ENCODE measurements at places on chromosomes 7 and 10.
A peak's percentile ranks its signal among the peaks of the same experiment; 100 is the strongest.

DNA sequence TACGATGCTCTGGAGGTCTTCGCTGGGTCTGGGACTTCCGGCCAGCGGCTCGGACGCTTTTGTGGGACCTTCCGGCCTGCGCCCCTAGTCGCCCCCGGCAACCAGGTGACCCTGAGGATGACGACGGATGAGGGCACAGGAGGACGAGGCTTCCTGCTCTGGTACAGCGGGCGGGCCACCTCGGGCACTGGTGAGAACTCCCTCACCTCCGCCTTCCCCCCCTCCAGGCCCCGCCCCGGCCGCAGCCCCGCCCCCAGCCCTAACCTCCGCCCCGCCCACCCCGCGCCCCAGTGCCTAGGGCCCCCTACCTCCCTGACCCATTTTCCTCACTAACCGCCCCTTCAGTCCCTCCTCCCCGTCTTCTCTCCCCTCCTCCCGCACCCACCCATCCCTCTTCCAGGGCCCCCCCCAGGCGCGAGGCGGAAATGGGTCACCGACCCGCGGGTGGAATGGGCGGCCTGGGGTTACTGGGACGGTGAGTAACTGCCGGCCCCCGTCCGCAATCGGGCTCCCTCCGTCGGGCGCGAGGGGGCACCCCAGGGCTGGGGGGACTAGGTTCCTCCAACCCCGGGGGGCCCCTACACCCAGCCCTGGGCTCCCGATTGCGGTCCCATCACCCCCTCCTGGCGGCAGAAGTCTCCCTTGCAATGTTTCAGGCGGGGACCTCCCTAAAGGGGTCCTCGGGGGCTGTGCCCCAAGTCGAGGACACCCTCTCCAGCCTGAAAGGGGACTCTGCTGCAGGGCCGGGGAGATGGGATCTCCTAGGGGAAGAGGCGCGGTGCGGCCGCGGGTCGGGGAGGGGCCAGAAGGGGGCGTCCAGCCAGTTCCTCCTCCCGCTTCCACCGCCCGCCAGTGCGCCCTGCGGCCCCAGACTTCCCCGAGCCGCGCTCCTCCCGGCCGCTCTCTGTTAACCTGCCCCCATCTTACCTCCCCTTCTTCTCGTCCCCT, 2.1 kb downstream of the PCOLCE start:
- DNase-seq, result peak; percentile 55

GRCh38 chr7:100452513-100452912, 11.5 kb downstream of the SPACDR start:
- no peak for DNase-seq

DNA sequence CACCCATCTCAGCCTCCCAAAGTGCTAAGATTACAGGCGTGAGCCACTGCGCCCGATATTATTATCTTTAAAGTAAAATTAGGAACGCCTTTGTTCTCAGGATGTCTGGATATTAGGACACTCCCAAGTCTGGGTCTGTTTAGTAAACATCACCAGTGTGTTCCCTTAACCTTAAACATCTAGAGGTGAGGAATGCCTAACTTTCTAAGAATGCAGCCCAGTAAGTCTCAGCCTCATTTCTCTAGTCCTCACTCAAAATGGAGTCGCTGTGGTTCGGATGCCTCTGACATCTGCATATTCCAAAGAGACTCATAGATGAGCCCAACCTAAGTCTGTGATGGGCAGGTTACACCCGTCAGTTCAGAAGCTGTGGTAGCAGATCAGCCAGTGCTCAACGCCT, 4.3 kb upstream of the INSYN2A start:
- DNase-seq, result no peak

DNA sequence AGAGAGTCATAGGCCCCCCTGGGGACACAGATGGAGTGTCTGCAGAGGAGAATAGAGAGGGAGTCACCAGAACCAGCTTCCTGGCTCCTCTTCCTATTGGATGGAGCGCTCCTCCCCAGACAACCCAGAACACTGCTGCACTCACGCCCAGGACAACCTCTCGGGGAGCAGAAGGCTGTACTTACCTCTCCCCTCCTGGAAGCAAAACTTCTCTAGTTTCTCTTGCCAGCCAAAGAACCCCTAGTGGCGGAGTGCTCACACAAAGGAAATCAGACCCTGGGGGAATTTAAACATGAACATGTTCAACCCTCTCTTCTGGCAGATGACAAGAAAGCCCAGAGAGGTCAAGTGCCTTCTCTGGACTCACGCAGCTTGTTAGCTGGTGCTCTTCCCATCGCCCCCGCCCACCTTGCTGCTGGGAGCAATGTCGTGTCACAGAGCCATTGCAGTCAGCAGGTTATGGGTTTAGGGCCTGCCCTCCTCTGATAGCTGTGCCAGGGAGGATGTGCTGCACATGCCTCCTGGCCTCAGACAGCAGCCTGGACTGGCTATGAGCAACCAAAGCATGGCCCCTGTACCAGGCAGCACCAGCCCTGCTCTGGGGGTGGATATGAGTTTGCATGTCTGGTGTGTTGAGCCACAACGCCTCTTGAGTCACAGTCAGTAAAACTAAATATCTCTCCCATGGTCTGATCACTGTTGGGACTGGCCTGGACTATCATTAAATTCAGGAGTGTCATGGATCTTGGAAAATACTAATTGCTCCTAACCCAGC, 84.4 kb downstream of the SLIT1 start:
- DNase-seq, result no peak

GRCh38 chr7:131808736-131809135, 252.3 kb upstream of the PODXL start:
- DNase-seq, result no peak

- no peak for DNase-seq
Measured at GRCh38 chr7:106080300-106080987, 31.7 kb downstream of the SYPL1 start.

DNA sequence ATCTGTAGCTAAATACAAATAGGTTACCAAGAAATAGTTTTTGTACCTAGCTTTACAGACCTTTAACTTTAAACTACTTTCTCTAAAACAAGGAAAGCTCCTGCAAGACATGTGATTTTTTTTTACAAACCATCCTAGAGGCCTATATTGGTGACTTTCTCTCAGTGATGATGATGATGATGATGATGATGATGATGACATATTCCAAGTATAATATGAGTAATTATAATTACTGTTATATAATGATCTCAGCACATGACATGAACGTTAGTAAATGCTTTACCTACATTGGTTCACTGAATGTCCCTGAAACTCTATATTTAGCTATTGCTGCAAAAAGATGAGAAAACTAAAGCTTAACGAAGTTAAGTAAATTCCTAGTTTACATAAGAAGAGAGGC, 107.9 kb upstream of the LRGUK start:
- no peak for DNase-seq

GRCh38 chr7:94940241-94940640, 32.8 kb downstream of the PPP1R9A start:
- DNase-seq, result no peak

DNA sequence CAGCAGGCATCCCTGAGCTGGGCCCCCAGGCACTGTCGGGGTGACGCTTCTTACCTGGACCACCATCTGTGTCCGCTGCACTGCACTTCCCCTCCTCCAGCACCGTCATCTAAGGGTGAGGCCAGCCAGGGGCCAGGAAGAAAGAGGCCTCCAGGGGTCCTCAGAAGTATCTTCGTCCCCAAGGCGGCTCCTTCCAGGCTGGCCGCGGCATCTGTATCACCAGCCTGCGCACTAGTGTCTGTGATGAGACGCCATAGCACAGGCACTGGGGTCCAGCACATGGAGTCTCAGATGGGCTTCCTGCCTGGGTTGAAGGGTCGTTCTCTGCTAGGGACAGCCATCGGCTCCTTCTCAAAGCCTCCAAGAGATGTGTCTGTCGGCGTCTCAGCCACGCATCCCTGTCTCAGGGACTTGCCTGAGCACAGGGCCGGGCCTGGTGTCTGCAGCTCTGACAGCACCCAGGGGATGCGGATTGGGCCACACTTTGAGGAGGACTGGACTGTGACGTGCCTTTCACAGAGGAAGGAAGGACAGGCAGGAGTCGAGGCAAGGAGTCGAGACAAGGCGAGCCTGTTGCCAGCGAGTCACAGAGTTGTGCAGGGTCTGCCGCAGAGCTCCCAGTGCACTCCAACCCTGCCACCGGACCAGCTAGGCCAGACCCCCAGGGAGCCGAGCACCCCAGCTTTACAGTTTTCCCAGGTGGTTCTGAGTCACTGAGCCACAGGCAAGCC, 101.5 kb upstream of the DIP2C start:
- no peak for DNase-seq

DNA sequence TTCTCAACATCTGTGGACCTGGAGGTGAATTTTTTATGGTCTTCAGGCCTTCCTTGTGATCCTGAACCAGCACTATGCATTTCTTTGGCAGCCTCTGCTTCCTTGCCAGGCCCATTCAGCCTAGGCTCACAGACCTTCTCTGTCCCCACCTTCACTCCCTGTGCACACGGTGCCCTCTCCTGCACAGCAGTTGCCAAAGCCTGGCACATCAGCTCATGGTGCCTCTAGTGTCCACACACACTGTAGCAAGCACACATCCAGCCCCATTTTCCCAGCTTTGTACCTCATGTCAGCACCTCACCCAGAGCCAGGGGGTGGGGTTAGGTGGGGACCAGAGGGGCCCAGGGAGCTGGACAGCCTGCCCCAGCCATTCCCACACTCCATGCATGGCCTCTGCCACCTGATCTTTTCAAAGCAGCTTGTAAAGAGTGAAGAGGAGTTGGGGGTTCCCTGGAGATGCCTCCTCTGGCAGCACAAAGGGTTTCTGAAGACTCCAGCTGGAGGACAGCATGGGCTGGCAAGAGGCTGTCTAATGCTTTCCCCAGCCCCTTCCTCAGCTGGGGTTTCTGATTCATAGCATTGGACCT, 57.9 kb upstream of the TMEM72 start:
- no peak for DNase-seq

GRCh38 chr7:65387891-65388290, 14.2 kb downstream of the ZNF92 start:
- DNase-seq, result no peak

GRCh38 chr10:127374901-127375300, 174.2 kb upstream of the NPS start:
- DNase-seq, result no peak

DNA sequence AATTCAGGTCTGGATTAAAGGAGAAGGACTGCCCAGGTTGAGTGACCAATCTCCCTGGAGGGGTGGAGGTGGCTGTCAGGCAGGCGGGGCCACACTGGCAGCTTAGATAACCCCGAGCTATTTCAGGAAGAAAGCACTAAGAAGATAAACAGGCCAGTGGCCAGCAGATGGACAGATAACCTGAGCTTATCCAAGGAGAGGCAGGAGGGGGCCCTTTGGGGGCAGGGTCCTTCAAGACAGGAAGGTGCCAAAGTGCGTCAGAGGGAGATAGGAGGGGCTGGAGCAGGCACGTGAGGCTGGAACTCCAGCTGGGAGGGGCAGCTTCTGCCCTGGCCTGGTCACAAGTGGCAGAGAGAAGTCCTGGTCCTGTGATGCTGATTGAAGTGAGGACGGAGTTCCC, 29.8 kb upstream of the PODXL start:
- DNase-seq, result no peak

DNA sequence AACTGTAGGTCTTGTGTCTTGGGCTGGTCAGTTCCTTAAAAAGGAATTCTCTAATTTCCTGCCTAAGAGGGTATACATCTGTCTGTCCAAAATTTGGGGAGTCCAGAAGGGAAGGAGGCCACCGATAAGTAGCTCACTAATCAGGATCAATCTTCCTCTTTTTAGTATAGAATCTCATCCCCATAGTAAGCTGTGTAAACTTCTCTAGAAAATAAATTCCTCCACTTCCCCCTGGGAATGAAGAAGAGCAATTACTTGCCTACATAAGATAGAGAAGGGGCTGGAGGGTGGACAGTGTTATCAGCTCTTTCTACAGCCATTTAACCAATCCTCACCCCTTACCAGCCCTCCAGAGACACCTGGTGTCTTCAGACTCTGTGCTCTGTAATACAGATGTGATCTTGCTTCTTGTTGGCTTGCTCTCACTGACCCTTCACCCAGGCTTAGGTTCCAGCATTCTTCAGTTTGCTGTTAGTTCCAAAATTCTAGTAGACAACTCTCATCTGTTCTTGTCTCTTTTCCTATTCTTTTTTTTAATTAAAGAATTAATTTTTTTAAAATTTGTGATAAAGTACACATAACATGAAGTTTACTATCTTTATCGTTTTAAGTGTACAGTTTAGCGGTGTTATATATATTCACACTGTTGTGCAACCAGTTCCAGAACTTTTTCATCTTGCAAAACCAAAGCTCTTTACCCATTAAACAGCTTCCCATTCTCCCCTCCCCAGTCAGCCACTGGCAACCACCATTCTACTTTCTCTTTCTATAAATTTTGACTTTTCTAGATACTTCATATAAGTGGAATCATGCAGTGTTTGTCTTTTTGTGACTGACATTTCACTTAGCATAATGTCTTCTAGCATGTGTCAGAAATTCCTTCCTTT, 6.5 kb upstream of the PRKAR2B start:
- DNase-seq, result no peak

DNA sequence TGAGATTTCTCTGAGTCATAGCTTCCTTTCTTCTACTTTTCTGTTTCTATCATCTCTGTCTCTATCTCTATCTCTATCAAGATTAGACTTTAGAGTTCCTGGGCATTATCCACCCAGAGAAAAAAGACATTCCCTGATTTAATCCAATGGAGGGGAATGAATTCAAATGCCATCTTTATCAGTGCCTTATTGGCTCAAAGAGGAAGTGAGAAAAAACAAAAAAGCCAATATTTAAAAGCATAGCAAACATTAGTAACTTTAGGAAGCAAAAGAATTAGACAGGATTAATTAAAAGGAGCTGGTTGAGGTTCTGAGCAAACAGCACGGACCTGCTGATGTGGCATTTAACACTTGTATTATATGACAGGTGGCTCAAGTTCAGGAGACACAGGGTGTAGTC, 736.5 kb downstream of the REEP3 start:
- no peak for DNase-seq

DNA sequence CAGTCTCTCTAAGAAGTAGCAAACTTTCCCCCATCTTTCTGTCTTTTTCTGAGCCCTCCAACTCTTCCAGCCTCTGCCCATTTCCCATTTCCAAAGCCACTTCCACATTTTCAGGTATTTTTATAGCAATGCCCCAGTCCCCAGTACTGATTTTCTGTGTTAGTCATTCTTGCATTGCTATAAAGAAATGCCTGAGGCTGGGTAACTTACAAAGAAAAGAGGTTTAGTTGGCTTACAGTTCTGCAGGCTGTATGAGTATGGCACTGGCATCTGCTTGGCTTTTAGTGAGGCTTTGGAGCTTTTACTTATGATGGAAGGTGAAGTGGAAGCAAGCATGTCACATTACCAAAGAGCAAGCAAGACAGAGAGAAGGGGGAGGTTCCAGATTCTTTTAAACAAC, 17.2 kb downstream of the PLCE1 start:
- no peak for DNase-seq

GRCh38 chr10:17758200-17758599, 6.2 kb downstream of the TMEM236 start:
- DNase-seq, result no peak

DNA sequence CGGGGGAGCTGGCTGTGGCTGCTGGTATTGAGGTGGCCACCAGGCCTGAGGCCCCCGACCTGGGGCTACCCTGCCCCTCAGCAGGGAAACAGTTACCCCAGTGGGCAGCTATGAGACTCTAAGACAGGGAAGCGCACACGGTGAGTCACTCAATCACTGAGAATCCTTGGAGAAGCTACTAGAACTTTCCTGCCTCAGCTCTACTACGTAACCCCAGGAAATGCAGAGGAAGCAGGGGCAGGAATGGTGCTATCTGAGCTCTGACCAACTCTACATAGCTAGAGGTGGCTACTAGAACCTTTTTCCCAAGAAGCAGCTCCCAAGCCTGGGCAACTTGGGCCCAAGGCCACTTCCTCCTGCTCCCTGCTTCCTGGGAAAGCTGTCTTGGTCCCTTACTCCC, 11.8 kb downstream of the DNAJB12 start:
- no peak for DNase-seq

Data from hematopoietic multipotent progenitor cell treated with erythropoietin and hydrocortisone succinate and interleukin-3 and kit ligand, for 17 days (in vitro differentiated cells).